Left ventricle myocardium inferior (tissue), 1 donor: ENCODE measurements at places on chromosomes 3 and 15.

DNA sequence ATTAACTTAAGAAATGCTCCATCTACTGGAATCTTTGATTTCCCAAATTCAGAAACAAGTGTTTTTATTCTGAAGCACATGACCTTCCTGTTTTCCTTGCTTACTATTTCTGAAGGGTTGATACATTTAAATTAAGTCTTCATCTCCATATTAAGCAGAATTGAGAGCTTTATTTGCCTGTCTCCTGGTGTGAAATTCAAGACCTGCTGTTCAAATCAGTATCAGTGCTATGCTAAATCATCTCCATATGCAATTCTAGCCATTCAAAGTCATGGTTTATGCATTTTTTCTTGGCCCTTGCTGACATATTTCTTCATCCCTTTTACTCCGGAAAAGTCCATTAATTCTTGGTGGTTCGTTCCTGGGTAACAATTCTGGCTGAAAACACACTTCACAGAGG, 195.4 kb downstream of the ATP8B4 start:
- no peak for DNase-seq

GRCh38 chr3:156511987-156512677, 42.8 kb downstream of the SSR3 start:
- DNase-seq: no peak

GRCh38 chr3:57877116-57877515, 121.0 kb downstream of the SLMAP start:
- DNase-seq: no peak

GRCh38 chr15:52369030-52369429, 73.4 kb upstream of the MYO5C start:
- no peak for DNase-seq

GRCh38 chr15:62618846-62619504, 423.6 kb upstream of the TPM1 start:
- no peak for DNase-seq

DNA sequence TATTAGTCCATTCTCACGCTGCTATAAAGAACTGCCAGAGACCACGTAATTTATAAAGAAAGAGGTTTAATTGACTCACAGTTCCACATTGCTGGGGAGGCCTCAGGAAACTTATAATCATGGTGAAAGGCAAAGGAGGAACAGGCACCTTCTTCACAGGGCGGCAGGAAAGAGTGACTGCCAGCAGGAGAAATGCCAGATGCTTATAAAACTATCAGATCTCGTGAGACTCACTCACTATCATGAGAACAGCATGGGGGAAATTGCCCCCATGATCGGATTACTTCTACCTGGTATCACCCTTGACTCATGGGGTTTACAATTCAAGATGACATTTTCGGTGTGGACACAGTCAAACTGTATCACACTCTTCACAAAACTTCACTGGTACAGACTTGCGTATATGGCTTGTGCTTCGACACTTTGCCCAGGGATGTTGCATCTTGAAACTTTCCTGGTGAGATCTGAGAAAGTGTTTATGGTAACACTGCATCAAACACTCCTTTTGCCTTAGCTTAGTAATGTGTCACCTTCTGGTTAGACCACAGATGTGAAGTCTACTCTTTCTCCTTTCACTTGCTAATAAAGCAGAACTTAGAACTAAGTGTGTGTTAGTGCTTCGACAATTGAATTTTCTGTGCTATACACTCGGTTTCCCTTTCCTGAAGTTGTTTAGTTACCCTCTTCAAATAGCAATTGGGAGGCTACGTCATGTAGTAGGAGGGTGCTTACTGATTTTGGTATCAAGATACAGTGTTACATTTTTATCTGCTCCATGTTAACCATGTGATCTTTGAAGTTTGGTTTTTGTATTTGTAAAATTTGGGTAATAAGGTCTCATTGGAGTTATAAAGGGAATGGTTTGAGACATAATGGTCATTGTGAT, 185.7 kb downstream of the LPP start:
- DNase-seq: no peak

DNA sequence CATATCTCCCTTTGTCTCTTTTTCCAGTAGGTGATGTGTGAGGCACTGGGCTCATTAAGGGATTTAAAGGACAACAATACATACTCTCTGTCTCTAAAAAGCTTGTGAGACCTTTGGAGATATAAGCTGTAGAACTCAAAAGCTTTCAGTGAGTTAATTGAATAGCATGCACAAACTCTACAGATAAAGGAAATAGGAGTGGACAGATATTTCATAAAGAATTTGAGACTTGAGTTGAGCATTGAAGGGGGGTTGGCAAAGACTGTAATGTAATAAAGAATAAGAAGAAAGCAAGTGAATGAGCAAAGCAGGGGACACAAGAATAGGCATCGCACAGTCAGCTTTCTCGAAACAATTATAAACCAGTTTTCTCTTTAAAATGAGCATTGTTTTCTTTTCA, 583.4 kb upstream of the DPPA4 start:
- DNase-seq: no peak

- DNase-seq: no peak
These were observed 14.9 kb upstream of the RPN1 start for GRCh38 chr3:128665362-128666021.

DNA sequence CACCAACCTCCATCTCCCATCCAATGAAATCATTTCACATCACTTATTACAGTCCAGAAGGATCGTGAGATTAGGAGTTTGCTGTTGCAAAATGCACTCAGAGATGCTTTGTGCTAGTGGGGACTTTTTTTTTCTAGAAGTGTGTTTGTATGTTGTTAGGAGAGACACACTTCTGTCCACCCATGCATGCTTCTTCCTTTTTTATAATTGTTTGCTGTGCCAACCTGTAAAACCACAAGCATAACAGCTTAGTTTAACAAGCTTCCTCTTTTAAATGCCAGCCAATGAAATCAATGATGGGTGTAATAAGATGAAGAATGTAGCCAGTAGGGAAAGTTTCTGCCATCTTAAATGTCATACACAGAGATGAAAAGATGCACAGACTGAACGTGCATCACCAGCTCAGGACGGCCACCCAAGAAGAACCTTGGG, 305.6 kb upstream of the STT3B start:
- no peak for DNase-seq

DNA sequence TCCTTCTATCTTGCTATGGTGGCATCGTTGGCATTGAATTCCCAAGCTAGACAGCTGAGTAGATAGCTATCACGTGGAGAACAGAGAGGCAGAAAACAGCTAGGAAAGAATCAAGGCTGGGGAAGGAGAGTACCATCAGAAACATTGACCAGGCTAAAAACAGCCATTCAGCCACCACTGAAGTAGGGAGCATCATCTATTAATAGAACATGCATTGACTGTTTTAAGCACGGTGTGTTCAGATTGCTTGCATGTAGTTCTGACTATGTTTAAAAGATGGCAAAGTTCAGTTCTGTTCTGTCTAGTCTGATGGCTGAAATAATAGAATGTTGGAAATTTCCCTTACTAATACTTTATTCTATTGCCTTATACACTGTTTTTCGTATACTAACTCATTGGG, 413.0 kb downstream of the GABRB3 start:
- DNase-seq: no peak

GRCh38 chr3:150519026-150519425, 27.3 kb downstream of the SERP1 start:
- DNase-seq: no peak

- DNase-seq: no peak
These were observed 25.6 kb downstream of the DUSP7 start for GRCh38 chr3:52030714-52031310.
